ENCODE measurements at places on chromosomes 3 and 15. TPM values are rescaled to one million over a fixed set of nuclear protein-coding genes. Genes with fewer than 3 reads are reported as not detected.

TSPAN3 gene
- 466 TPM for total RNA-seq

SH2D7 gene
- not detected for total RNA-seq

TFG gene
- total RNA-seq = 129 TPM

TMC3 gene
- total RNA-seq = not detected

SLC9C1 gene
- not detected for total RNA-seq

UQCC5 gene
- 85.4 TPM for total RNA-seq

PRR20G gene
- not detected for total RNA-seq

CASR gene
- total RNA-seq = not detected

C3orf33 gene
- total RNA-seq = 6.7 TPM

TJP1 gene
- 78.7 TPM for total RNA-seq
